ENCODE measurements at places on chromosomes 7 and 10.

- DNase-seq, result no peak
These were observed at the start of gene ZNF467 for GRCh38 chr7:149773446-149774236. TSS of gene ZNF467 (minus strand) at chr7:149773588. CDS start at chr7:149771032, 2,556 bp downstream.

DNA sequence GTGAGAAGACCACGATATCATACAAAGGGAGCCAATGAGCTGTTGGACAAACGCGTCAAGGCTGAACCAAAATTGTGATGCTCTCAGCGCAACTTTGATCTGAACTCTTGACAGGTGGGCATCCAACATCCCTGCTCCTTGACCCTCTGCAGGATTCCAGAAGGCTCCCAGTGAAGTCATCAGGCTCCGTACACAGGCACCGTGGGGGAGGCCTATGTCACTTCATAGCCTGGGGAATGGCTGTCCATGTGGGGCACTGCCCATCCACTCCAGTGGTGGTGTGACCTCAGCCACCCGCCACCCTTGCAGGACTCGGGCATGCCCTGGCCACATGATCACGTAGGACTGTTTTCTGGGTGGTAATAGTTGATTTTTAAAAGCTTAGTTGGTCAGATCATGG lies 233.8 kb upstream of the GRB10 start:
- DNase-seq, result no peak

GRCh38 chr10:11712744-11713143 lies 29.4 kb upstream of the ECHDC3 start:
- no peak for DNase-seq

DNA sequence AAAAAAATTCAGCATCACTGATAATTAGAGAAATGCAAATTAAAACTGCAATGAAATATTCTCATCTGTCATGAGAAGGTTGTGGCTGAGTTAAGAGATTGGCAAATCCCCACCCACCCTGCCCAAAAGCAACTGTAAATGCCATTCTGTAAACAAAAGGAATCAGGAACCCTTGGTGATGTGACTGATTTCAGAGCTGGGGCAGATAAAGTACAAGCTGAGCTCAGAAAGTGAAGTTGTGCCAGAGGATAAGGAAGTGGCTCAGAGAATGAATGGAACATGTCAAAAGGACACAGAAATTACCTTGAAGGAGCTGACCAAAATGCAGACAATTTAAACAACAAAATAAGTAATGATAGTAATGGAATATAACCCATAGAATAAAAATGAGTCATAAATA lies 32.7 kb upstream of the ARMS2 start:
- no peak for DNase-seq

DNA sequence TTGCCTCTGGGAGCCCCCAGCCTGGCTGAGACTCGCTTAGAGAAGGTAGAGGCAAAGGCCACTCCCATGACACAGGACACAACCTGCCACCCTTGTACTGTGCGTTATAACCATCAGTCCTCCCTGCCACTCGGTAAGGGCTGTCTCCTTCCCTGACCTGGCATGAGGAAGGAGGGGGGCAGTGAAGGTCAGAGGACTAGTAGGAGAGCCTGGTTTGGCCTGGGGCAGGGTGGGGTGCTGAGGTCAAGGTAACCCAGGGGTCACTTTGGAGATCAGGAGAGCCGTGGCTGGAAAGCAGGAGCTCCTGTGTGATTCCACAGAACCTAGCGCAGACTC lies 6.9 kb upstream of the TNRC18 start:
- DNase-seq, result no peak

DNA sequence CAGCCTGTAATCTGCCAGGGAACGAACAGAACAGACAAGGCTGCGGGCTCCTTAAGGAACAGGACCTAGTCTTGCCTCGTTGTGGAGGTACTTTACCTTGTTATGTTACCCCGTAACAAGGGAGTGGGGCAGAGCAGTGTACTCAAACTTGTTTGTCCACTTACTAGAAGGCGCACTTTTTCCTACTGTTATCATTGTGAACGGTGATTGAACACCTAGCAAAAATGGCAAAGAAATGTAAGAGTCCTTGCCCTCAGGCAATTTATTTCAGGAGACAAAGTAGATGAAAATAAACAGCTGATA lies 620 bp upstream of the IMPDH1 start:
- no peak for DNase-seq

DNA sequence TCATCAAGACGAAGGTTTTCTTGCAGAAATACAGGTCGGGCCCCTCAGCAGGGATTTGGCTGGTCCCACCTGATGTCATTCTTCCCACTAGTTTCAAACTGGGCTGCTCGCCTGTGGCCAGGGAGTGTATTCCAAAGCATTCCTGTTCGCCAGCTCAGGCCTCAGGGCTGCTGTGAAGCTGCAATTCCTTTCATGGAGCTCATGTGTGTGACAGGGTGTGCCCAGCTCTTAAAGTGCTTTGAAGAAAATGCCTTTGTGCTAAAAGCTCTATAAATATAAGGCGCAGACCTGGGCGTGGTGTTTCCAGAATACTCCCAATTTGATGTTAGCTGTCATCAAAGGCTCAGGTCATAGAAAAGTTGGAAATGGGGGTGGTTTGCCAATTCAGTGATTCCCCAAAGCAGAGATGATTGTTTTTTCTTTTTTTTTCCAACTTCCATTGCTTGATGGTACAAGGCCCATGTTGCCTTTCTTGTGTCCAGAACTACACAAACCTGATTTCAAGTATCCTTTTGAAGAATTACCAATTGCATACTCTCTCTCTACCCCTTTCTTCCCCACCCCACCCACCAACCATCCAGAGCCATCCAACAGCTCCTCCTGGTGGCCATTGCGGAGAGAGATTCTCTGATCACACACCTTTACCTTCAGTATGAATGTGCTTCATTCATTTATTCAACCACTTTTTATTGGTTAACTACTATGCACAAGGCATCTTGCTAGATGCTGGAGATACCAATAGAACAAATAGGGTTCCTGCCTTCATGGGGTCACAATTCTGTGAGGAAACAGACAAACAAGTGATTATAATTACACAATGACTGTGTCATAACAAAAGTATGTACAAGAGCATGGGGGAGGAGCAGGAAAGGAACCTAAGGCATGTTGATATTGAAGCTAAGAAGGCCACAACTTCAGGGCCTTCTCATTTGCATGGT lies 297.3 kb upstream of the LYZL1 start:
- no peak for DNase-seq

DNA sequence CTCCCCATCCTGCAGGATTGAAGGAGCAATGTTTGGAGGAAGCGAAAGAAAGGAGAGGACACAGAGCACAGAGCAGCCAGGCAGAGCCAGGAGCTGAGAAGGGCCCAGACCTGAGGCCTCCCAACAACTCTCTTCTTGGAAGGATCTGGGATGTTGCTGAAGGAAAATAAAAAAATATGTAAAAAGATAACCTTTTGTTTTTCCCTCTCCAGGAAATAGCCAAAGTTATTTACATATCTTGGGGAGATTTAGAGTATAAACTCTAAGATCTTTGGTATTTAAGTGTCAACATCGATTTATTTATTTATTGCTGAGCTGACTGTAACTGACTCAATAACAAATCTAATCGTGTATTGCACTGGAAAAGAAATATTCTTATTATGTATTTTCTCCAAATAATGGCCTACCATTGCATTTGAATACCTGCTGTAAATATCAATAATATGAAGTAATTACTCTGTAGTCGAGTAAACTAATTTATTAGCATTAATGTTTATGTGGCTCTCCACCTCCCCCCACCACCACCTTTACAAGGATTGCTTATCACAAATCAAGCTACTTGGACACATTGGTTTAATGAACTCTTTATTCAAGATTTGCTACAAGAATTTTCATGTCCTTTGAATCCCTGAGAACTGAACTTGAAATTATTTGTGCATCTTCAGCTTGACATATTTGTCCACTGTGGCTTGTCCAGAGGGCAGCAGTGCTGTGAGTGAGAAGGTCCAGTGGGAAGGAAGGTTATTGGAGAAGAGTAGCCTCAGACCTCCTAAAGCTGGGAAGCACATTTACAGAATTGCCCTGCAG lies 1.8 kb upstream of the HOXA11 start:
- no peak for DNase-seq

DNA sequence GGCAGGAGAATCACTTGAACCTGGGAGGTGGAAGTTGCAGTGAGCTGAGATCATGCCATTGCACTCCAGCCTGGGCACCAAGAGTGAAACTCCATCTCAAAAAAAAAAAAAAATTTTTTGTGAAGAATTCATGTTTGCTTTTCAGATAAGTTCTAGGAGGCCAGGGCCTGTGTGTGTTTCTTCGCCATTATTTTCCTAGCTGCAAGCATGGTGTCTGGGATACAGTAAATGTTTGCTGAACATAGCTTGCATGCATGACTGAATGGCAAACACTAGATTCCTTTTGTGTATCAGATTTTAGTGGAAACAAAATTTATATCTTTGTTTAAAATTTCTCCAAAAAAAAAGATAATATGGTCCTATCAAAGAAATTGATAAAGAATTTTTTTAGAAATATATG lies 9.7 kb upstream of the MACC1 start:
- no peak for DNase-seq

DNA sequence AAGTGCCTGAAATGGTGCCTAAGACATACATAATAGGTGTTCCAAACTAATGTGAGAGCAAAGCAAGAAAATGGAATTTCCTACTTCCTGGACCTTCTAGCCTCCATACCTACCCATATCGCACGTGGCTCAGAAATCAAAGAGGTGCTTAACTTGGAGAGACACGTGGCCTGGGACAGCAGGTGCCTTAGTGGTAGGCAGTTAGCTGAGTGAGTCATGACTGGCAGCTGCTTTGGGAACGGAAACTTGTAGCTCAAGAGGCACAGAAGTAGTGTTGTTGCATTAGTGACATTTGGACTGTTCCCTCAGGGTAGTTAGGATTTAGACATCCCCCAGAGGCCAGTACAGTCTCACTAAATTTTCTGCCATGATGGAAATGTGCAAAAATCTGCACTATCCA lies 12.0 kb upstream of the BMPER start:
- DNase-seq, result no peak

- DNase-seq, result no peak
These were observed 17.8 kb downstream of the YKT6 start for GRCh38 chr7:44218418-44219201.

- DNase-seq, result no peak
These were observed 115.7 kb downstream of the PRKAG2 start for GRCh38 chr7:151761231-151761630.

DNA sequence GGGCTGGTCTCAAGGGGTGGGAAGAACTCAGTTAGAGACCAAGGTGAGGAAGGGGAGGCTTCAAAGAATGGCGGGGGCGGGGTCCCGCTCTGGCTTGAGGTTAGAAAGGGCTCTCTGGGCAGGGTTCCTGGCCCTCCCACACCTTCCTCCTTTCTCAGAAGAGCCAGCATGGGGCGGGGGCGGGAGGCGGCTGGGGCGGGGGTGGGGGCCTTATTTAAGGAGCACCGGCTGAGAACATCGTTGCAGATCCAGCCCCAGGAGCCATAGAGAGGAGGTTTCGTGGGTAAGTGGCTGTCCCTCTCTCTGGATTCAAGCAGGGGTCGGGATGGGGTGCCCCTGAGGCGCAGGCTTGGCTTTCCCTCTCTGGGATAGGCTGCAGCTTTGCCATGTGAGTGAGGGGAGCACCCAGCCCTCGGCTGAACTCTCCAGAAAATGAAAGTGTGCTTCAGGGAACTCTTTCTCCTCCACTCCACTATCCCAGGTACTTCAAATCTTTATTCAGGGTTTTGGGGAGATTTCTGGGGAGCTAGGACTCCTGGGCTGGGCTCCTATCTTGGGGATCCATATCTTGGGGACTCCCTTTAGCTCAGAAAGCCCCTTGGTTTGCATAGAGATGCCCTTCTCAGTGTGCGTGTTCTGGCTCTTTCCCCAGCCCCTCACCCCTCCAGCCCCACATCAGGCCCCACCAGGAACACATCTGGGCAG lies 3.3 kb upstream of the CUEDC2 start:
- DNase-seq, result no peak

DNA sequence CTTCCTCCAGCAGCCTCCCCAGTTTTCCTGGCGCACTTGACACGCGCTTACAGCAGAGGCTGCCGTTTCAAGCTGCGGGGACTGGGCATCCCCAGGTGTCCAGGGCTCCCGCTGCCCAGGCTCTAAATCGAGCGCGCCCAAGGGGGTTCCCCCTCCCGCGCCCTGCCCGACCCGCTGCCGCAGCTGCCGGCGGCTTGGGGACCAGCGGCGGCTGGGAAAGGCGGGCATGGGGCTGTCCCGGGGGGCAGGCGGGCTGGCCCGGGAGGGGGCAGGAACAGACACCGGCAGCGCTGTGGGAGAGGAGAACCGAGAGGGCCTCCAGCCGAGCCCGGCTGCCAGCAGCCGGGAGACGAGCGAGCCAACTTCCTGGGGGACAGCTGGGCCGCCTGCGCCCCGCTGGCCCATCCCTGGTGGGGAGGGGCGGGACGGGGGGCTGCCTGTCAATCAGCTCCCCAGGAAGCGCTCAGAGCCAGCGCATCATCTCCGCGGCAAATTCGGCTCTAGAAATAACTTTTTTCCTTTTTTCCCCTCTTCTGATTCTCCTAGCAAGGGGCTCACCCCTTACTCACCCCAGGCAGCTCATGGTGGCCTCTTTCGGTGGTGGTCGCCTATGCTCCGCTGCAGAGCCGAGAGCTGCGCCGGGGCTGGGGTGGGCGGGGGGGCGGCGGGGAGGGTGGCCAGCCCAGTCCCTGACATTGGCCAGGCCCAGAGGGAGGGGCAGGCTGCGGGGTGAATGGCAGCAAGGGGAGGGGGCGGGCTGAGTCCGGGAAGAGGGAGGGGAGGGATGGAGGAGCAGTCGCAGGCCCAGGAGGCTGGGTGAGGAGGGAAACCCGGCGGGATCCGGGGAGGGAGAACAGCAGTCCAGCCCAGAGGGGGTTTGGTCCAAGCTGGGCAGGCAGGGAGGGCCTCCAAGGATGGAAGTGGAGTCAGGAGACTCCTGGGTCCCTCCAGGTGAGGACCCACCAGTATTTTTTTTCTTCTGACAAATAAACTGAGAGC lies 14.7 kb downstream of the GRID2IP start:
- no peak for DNase-seq

GRCh38 chr10:131553581-131553980 lies 242.1 kb upstream of the TCERG1L start:
- no peak for DNase-seq

- DNase-seq, result no peak
These were observed 71.2 kb downstream of the SUGCT start for GRCh38 chr7:40205992-40206391.

- no peak for DNase-seq
These were observed 13.7 kb downstream of the BPGM start for GRCh38 chr7:134660242-134660785.

- no peak for DNase-seq
These were observed 712.1 kb upstream of the IGFBP3 start for GRCh38 chr7:46633200-46633599.

DNA sequence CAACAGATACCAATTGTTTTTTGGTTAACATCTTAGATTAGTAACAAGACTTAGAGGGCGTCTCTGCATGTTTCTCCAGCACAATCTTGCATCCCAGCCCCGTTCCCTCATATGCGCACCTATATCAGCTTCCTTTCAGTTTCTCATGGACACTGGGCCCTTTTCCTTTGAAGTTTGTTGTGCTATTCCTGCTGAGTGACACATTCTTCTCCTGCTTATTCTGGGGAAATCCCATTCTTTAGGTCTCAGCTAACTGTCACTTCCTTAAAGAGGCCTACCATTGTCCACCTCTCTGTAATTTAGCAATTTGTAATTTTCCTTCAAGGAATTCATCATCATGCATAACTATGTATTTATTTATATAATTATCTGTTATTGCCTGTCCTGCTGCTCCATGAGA lies 110.3 kb upstream of the STEAP1B start:
- DNase-seq, result no peak
